Hair follicular keratinocyte (primary cell): ENCODE measurements at places on chromosomes 4 and X. TPM values are rescaled to one million over a fixed set of nuclear protein-coding genes. Genes with fewer than 3 reads are reported as not detected.

Gene OSTC
- total RNA-seq = 178 and 186 TPM in 2 replicates

Gene RHOXF2B
- not detected in 2 replicates for total RNA-seq

Gene TENM3
- 9.8 and 16.1 TPM in 2 replicates for total RNA-seq

Gene HSD17B11
- total RNA-seq = 4.3 and 16.7 TPM in 2 replicates

Gene MAGEA2B
- not detected in 2 replicates for total RNA-seq

Gene CYSLTR1
- not detected in 2 replicates for total RNA-seq

Gene PABPC4L
- total RNA-seq = 0.16 and 0.42 TPM in 2 replicates

Gene FGB
- not detected in 2 replicates for total RNA-seq

Gene MEPE
- total RNA-seq = not detected in 2 replicates

Gene CLTRN
- 0.11 and 0.39 TPM in 2 replicates for total RNA-seq

Gene ADH1C
- total RNA-seq = 0.08 TPM in 1 of 2 replicates, not detected in the other

Gene NHS
- total RNA-seq = 3.4 and 3.7 TPM in 2 replicates

Gene FAM9C
- total RNA-seq = not detected in 2 replicates

Gene CT45A10
- total RNA-seq = not detected in 2 replicates

Gene FAM9A
- total RNA-seq = not detected in 2 replicates

Gene PNMA6F
- not detected in 2 replicates for total RNA-seq

Gene EVC2
- 8.0 and 8.5 TPM in 2 replicates for total RNA-seq

Gene PDGFRA
- total RNA-seq = 0.95 TPM in 1 of 2 replicates, not detected in the other

Gene CXCL3
- 42.0 and 156 TPM in 2 replicates for total RNA-seq

Gene CLDN22
- not detected in 2 replicates for total RNA-seq

Gene C4orf36
- total RNA-seq = 5.5 and 6.0 TPM in 2 replicates

Gene NAAA
- total RNA-seq = 20.7 and 26.5 TPM in 2 replicates

Gene AREG
- 1,201 and 2,086 TPM in 2 replicates for total RNA-seq

Gene CDKL2
- total RNA-seq = 0.46 and 0.62 TPM in 2 replicates

Gene HTN1
- not detected in 2 replicates for total RNA-seq

Gene PRR32
- not detected in 2 replicates for total RNA-seq

Gene DCAF12L2
- not detected in 2 replicates for total RNA-seq

Gene TMSB15A
- 0.68 TPM in 1 of 2 replicates, not detected in the other for total RNA-seq

Gene CNGA1
- 0.08 and 0.19 TPM in 2 replicates for total RNA-seq

Gene SPON2
- 0.08 and 4.7 TPM in 2 replicates for total RNA-seq
